Cortex of kidney (tissue), 1 donor: ENCODE measurements at places on chromosomes 12 and 14.

DNA sequence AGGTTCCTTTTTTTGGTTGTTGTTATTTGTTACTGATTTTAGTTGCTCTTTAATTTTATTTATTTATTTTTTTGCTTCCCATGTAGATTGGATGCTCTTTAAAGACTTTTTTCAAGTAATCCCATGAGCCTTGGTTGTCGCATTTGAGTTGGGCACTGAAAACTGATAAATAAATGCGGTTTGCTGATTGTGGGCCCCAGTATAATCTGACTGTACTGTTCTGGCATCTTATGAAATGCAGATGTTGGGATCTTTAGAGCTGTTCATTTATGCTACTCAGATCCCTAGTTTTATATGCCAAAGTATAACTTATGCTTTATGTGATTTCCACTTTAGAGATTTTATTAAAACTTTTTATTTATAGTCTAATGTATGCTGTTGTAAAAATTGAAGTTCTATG, 33.3 kb downstream of the WNK1 start:
- no peak for DNase-seq

DNA sequence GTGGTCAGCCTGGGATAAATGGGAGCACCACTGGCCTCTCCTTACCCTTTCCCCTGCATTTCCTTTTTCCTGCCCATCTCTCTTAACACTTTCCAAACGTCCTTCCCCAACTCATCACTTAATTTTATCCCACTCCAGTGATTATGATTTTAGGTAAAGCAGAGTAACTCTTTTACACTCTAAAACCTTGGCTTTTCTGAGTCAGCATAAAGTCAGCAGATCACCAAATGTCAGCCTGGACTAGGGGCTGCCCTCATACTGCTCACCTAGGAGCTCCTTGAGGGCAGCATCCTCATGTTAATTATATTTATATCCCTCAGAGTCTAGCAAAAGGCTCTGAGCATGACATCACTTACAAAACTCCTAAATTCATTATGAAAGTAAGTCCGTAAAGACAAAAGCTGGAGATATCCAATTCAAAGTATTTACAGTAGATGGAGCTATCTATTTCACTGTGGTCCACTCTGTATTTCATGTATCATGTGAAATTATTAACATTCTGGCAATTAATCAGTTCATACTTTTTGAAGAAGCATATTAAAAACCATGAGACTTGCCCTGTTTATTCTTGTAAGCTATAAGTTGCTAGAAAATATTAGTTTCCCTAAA, 17.0 kb upstream of the DICER1 start:
- DNase-seq: no peak

DNA sequence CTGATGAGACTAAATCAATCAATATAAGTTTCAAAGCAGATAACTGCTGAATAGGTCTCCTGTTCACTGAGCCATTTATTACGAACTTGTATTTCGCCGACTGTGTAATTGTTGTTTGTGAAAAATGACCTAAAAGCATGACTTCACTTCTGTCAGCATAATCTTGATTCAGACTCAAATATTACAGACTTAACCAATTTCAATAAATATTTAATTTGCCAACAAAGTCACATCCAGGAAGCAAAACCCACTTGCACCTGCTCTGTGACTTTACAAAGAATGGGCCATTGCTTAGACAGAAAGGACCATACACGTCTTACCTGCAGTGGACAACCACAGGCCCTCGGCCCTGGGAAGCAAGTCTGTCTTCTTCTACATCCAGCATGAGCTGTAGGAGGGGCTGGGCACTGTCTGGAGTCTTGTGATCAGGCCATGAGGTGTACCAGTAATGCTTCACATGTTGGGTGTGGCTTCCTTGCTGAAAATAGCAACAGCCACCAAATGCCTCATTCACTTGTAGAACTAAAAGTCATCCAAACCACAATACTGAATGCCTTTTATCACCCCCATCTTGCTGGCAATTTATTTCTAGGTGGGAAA, 23.5 kb upstream of the PTPRB start:
- no peak for DNase-seq

DNA sequence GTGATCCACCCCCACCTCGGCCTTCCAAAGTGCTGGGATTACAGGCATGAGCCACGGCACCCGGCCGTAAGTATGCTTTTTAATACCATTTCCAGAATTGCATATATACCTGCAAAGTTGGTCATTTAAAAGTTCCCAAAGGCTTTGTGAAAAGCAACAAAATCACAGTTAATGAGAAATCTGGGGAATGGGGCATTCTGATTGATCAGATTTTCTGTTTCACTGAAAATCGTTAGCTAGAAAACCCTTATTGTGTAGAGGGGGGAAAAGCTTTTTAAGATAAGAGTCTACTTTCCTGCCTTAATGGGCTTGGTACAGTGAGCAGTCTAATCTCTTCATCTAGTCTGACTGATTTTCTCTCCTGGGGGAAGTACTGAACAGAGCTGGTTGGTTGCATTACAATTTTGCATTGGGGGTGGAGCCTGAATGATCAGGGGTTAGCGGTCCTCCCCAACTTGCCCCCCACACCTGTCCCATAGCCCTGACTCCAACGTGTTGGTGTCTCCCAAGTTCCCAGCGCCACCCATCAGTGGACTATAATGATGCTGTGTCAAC, 23.8 kb downstream of the IL31 start:
- no peak for DNase-seq

- DNase-seq: no peak
These were observed 375.1 kb upstream of the DDHD1 start for GRCh38 chr14:53528185-53528671.

DNA sequence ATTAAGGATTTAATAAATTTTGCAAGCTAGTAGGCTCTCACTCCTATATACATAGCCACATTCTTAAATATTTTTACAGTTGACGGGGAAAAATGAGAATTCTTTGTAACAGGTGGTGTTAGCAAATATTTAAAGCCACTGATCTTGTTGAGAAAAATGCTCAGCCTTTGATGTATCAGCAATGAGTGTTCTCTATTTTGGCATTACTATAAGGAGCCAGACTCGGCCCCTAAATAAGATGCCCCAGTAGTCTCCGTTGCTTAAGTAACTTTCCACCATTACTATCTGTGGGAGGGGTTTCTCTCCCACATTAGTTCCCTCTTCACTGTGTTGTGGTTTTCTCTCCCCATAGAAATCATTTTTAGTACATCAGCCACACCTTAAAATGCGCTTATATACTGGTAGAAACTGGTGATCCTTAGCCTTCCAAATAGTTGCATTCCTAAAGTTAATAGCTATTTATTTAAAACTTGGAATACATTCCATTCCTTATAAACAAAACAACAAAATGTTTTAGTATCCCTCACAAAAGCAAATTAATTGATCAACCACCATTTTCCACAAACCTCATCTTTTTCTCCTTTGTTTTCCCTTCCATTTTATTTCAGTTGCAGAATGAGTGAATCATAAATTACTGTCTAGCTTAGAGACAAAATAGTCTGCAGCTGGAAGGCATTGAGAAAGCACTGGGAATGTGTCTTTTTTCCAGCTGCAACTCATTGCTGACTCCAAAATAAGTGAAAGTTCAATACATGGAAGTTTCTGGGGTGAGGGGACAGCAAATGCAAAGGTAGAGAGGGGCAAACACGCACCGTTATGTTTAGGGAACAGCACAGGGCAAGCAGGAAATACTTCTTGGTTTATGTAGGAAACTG, 84.7 kb upstream of the FERMT2 start:
- DNase-seq: no peak

DNA sequence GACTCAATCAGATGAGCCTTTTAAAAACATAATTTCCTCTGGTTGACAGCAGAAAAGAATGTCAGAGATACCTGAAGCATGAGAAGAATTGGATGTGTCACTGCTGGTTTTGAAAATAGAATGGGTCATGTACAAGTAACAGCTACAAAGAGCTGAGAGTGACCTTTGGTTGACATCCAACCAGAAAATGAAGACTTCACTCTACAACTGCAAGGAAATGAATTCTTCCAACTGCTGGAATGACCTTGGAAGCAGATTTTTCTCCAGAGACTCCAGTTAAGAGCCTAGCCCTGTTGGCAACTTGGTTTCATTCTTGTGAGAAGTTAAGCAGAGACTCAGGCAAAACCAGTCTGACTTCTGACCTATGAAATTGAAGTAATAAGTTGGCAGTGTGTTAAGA, 505.9 kb downstream of the SLC16A7 start:
- DNase-seq: no peak

GRCh38 chr12:122421821-122422729, at the start of gene CLIP1:
CLIP1 (minus strand) TSS chr12:122422669; CDS start chr12:122380452, 42,217 bp downstream.
- no peak for DNase-seq

GRCh38 chr12:124170760-124171159, 124.1 kb upstream of the RFLNA start:
- no peak for DNase-seq

- no peak for DNase-seq
These were observed 38.9 kb downstream of the SLC2A14 start for GRCh38 chr12:7833831-7834230.
